ENCODE measurements at places on chromosomes 5 and 9.
A peak's percentile ranks its signal among the peaks of the same experiment; 100 is the strongest.

DNA sequence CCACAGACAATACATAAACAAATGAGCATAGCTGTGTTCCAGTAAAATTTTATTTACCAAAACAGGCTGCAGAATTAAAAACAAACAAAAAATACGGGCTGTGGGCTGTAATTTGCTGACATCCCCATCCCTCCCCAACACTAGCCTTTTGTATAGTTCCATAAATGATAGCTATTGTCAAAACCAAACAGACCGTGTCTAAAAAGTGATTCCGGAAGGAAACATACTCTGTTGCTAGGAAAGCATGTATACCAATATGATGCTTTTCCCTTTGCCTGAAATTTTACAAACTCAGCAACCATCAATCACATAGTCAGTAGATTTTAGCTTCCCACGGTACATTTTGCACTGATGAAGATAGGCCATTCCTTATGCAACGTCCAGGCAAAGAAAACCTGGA lies 80.0 kb downstream of the TMEM215 start:
- ATAC-seq = no peak

GRCh38 chr9:77909306-77909705 lies 122.3 kb downstream of the GNAQ start:
- peak; percentile 90 for ATAC-seq

DNA sequence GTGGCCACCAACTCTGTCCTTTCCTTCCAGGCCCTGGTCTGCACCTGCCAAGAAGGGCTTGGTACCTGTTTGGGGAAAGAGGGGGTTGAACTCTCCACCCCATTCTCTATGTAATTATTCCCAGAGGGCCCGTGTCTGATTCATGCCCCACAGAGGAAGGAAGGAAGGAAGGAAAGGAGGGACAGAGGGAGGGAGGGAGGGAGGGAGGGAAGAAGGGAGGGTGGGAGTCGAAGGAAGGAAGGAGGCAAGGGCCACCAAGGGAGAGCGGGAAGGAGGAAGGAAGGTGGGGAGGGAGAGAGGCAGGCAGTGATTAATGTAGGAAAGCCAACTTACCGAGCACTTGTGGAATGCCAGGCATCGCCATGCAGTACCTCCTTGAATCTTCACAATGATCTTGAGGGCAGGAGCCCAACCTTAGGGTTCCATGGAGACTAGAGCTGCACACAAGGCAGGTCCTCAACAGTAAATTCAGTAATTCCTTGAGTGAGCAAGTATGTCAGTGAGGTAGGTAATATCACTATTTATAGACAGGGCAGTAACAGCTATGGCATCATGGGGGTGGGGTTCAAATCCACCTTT lies 75.8 kb downstream of the FGF18 start:
- ATAC-seq = no peak

DNA sequence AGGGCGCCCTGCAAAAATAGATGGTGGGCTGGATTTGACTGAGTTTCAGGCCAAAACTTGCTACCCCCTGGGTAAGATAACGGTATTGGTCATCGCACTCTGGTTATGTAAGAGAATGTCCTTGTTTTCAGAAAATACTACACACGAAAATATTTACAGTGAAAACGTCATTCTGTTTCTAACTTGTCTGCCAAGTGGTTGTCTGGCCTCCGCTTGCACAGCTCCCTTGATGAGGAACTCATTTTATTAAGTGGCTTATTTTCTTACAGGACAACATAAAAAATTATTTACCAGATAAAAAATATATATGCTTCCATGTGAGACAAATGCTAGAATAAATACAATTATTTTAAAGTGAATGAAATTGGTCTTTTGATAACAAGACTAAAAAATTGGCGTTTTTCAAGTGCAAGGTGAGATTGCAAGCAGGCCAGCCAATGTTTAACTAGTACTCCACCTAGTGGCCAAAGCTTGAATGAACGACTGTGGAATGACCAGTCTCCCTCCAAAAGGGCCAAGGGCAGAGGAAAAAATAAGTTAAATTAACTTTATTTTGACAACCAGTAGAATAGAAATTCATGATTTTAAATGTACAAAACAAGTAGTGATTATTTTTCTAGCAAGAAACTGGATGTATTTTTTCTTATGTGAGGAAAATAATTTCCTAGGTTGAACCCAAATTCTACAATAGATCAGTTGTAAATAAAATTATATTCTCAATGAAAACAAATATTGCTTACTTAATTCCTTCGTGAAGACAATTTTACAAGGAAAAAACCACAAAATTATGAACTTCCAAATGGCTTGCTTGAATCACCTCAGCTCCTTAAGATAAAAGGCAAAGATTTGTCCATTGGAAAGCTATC lies 93.2 kb downstream of the ZFAND5 start:
- ATAC-seq = no peak

DNA sequence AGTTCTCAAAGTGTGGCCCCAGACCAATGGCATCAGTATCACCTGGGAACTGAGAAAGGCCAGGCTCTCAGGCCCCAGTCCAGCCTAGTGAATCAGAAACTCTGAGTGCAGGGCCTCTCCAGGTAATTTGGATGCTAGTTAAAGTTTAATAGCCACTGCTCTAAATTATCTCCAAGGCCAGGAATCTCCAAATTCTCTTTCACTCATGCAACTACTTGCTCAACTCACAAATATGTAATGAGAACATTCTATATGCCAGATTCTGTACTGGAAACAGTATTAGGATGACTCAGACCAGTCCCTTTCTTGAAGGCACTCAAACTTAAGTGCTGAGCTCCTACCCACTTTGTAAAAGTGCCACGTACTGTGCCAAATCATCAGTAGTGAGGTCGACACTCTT lies 84.6 kb downstream of the PAPPA start:
- no peak for ATAC-seq

- ATAC-seq = no peak
Observed at GRCh38 chr9:128059365-128059983, 7.6 kb downstream of the NAIF1 start.

GRCh38 chr5:79535477-79536192 lies 21.7 kb upstream of the HOMER1 start:
- ATAC-seq = peak; percentile 33

DNA sequence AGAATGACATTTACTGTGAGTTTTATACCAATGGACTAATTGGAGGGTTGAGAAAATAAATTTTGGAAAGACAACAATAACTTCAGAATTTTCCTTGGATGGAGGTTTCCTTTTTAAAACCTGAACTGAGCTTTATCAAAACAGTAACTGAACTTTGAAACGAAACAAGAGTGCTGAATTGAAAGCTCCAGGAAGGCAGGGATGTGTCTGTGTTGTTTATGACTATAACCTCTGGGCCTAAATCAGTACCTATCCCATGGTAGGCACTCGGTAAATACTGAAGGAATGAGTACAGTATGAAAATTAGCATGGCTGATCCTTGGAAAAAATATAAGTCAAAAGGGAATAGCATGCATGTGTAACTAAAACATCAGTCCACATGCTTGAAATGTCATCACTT lies 93.9 kb downstream of the GHR start:
- ATAC-seq = no peak
